ENCODE measurements at places on chromosomes 2 and 18. TPM values are rescaled to one million over a fixed set of nuclear protein-coding genes. Genes with fewer than 3 reads are reported as not detected.

DNA sequence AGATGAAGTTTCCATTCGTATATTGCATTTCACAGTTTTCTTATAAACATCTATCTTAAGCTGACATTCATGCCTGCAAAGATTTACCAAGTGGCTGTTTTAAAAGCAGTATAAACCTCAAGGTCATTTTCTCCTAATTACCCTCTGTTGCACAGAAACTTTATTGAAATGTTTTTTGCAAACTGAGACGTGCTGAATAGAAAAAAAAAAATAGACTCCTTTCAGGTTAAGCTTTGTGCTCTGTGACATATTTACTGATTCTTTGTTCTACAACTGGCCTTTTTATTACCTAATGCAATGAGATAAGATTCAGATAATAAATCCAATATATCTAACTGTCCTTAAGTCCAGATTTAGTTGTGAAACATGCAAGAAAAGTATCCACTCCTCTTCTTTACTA lies 938.7 kb downstream of the DSC3 start:
- no peaks in the 10 kb centered on the region for H3K4me1 ChIP-seq
- no peaks in the 10 kb centered on the region for H3K27me3 ChIP-seq

Gene IL36B
- not detected for total RNA-seq

DNA sequence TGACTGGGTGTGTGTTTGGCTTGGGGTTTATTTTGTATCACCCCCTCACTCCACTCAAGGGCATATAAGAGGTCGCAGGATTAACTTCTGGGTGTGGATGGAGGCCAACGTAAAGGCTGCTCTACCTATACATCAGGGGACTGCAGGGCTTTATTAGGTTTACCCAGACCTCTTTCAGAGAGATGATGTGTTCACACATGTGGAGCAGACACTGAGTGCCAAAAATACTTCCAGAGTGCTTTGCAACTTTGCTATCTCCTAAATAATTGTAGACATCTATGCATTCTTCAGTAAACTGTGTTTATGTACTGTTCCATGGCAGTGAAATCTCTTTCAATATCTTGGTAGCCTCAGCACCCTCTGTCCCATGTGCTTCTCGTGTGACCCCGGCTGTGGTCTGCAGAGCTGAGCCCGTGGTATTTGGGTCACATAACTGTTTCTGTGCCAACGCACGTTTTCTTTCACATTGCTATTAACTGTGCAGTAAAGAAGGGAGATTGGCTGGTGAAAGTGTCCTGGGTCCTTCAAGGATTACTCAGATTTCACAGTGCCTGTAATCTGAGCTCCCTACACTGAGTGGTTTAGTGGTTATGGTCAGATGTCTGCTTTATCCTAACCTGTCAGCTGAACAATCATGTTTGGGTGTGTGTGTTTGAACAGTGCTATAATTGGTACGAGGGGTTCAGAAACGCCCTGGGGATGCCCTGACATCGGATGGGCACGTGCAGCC lies 208.1 kb downstream of the VAPA start:
- peak overlapping the region; percentile 30 for H3K27ac ChIP-seq
- no peaks in the 10 kb centered on the region for H3K36me3 ChIP-seq
- H3K4me3 ChIP-seq: no peak overlapping the region
- H3K27me3 ChIP-seq: no peaks in the 10 kb centered on the region

Gene ELAC1
- 6.1 TPM for total RNA-seq

Data from esophagus squamous epithelium (tissue), 5 donors.